Tibial nerve (tissue), 4 donors: ENCODE measurements at places on chromosomes 11 and 22. TPM values are rescaled to one million over a fixed set of nuclear protein-coding genes. Genes with fewer than 3 reads are reported as not detected.

Gene SLC17A6
- not detected for total RNA-seq

Gene SYCE3
- not detected for total RNA-seq

Gene UQCC3
- total RNA-seq = 15.9 TPM

Gene LUZP2
- under 0.01 TPM for total RNA-seq

Gene RBFOX2
- 75.6 TPM for total RNA-seq

Gene SLC43A1
- total RNA-seq = 40.4 TPM

Gene KDM4E
- total RNA-seq = not detected

Gene PRAME
- total RNA-seq = not detected

Gene SLC43A3
- total RNA-seq = 84.8 TPM

Gene MYRF
- total RNA-seq = 1.0 TPM

Gene GLYATL1
- not detected for total RNA-seq

Gene UEVLD
- 9.6 TPM for total RNA-seq

Gene OR8A1
- total RNA-seq = not detected

Gene KCNJ1
- total RNA-seq = not detected
